Foreskin keratinocyte (primary cell): ENCODE measurements at places on chromosomes 5 and 9.

DNA sequence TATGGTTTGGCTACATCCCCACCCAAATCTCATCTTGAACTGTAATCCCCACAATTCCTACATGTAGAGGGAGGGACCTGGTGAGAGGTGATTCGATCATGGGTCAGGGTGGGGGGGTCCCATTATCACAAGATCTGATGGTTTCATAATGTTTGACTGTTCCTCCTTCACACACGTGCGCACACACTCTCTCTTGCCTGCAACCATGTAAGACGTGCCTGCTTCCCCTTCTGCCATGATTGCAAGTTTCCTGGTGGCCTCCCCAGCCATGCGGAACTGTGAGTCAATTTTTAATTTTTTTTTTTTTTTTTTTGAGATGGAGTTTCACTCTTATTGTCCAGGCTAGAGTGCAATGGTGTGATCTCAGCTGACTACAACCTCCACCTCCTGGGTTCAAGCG lies 27.0 kb downstream of the FAM169A start:
- no peak for DNase-seq

- DNase-seq, result no peak
These were observed 16.2 kb downstream of the MTREX start for GRCh38 chr5:55324006-55324405.

DNA sequence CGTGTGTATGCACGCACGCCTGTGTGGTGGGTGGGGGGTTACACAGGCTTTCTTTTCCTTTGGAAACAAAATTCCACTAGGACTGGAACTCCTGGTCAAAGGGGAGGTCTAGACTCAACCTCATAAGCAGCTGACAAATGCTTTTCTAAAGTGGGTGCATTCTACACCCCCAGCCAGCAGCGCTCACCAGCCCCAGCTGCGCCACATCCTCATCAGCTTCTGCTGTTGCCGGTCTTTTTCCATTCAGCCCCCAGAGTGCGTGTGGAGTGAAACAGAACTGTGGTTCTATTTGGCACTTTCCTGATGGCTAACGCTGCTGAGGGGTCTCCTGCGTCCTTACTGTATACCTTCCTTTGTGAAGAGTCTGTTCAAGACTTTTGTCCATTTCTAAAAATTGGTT lies 77.6 kb upstream of the SARDH start:
- DNase-seq, result no peak

DNA sequence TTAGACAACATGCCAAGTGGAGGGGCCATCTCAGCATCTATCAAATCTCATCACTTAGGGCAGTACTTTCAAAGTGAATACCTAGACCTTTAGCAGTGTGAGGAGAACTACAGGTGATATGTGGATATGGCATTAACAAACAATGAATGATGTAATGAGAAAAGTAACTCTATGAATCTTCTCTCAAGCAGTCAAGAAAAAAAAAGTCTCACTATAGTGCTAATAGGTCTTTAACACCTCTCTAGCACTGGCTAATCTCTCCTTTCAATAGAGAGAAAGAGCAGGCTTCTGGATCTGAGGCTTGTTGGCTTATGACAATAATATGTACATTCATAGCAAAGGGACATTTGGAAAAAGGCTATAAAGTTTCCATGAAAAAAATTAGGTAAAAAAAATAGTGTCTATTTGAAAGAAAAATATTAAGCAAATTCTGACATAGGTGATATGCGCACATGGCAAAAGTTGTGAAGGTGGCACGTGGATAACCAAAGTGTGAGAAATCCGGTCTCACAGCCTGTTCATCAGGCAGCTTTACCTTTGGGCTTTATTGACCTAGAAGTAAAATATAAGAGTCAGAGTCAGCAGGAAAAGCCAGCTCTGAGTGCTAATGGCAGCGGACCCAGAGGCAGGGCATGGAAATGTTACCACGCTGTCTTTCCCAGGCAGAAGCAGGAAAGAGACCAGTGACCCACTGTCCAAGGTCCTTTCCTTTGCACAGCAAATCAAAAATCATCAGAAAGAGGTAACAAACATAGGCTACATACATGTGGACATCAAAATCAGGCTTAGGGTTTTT lies 203.4 kb downstream of the EFNA5 start:
- DNase-seq, result no peak

GRCh38 chr9:16052757-16053530 lies 500.1 kb downstream of the CCDC171 start:
- DNase-seq, result no peak

- DNase-seq, result no peak
These were observed 84.2 kb downstream of the MLLT3 start for GRCh38 chr9:20538092-20538491.

GRCh38 chr5:130066644-130067043 lies 162.4 kb downstream of the CHSY3 start:
- no peak for DNase-seq

GRCh38 chr5:6342689-6343315 lies 35.5 kb downstream of the MED10 start:
- DNase-seq, result no peak

DNA sequence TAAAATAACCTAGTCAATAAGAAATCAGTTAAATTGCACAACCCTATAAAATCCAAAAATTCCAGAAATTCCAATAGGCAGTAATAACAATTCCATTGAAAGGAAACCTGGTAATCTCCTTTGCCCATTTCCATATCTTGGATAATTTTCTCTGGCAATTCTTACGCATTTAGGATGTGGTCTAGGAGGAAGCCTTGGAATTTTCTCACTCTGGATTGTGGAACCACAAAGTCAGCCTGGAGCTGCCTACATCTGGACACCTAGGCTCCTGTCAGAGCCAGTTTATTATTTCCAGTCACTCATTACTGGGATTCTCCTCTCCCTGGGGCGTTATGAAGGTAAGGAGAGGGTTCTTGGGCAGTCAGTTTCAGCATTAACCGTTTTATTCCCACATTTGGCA lies 40.3 kb upstream of the GNE start:
- peak; percentile 79 for DNase-seq

DNA sequence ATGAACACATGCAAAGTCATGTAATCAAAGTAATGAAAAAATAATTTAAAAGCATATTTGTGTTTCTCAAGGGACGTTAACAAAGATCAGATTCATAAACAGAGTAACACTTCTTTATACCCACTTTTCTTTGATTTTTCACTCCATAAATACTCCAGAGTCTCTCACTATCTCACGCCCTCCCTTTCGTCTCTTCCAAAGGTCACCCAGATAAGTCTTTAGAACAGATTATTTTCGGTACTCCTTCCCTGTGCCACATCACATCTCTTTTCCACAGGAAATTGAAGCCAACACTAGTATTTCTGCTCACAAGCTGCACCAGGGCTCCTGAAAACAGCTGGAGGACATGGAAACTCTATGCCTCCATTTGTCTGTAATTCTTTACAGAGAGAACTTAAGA lies 15.4 kb upstream of the ALDOB start:
- no peak for DNase-seq

GRCh38 chr9:118984607-118985006 lies 384.6 kb downstream of the BRINP1 start:
- DNase-seq, result no peak

DNA sequence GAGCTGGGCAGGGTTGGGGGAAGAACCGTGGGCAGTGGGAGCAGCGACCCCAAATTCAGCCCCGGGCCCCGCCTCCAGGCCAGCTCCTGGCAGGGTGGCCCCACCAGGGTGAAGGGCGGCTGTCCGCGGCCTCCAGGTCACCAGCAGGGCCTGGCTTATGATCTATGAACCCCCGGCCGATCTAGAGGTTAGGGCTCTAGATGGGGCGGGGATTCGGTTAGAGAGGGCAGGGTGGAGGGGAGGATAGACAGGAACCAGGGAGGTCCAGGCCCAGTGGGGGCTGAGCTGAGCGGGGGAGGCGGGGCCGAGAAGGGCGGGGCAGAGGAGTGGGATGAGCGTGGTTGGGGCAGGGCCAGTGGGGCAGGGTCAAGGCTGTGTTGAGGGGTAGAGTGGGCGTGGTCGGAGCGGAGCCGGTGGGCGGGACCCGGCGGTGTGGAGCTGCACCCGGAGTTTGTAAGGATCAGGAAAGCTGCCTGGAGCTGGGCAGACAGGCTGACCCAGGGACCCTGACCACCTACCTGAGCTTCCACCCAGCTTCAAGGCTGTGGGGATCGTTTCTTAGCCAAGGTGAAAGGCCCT lies 29.3 kb upstream of the OBP2B start:
- no peak for DNase-seq

GRCh38 chr5:117559005-117559844 lies 984.6 kb upstream of the SEMA6A start:
- no peak for DNase-seq

GRCh38 chr9:134216961-134217360 lies 52.6 kb upstream of the RNU6ATAC start:
- DNase-seq, result no peak

DNA sequence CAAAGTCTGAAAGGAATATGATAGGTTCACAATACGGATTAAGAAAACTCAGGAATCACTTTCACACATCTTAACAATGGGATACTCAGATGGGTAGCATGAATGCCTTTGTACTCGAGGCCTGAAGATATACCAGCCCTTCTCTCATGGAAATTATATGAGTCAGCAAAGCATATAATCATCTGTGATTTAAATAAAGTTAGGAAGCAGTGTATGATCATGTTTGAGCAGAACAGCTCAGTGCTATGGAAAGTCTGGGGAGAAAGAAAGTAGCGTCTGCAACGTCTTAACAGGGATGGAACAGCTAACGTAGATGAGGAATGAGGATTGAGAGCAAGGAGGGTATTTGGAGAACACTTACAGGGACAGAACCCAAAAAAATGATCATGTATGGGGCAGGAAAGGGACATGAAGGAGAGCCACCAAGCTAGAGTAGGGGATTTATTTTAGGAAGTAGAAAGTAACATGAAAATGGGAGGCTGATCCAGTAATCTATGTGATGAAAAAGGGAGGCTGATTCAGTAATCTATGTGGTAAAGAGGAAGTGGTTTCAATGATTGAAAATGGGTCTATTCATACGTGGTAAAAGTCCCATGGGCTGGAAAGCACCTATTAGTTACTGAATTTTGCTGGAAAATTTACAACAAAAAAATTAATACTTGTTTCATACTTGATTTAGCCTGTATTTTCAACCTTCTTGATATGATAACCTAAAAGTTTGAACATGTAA lies 85.9 kb downstream of the GNA14 start:
- DNase-seq, result no peak

GRCh38 chr9:128393970-128394369 lies 22.8 kb downstream of the URM1 start:
- DNase-seq, result no peak

GRCh38 chr5:107361945-107362344 lies 308.8 kb downstream of the EFNA5 start:
- DNase-seq, result no peak

- peak; percentile 36 for DNase-seq
These were observed 36.7 kb upstream of the HMHB1 start for GRCh38 chr5:143775258-143775657.

- no peak for DNase-seq
These were observed 397.6 kb downstream of the SEMA5A start for GRCh38 chr5:9148242-9148641.

DNA sequence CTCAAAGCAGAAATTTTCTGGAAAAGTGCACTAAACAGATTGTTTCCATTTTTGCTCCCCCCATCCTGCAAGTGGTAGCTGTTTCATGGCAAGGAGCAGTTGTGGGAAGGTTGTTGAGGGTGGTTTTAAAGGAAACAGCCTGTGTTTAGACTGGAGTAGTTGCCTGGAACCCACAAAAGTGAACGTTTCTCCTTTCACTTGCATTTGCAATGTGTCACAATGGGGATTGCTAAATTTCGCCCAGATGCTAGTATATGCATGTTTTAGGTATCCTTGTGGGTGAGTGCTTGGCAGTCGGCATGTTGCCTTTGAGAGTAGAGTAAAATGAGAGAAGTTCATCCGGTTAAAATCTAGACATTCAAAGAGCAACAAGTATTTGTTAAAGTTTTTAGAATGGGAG lies 1099.9 kb upstream of the DMAC1 start:
- no peak for DNase-seq

DNA sequence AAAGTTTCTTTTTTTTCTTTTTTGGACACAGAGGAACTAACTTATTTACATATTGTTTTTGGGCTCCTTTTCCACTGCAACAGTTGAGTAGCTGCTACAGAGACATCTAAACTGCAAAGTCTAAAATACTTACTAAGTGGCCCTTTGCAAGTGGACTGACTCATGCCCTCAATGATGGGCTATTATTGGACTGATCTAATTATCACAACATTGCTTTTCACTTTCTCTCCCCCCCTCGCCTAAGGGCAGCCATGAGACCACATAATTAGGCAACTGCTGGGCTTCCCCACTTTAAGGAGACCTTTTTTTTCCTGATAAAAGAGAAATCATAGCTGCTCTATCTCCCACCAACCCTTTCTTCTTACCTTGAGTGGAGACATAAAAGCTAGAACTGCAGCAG lies 47.0 kb downstream of the PLK2 start:
- no peak for DNase-seq

DNA sequence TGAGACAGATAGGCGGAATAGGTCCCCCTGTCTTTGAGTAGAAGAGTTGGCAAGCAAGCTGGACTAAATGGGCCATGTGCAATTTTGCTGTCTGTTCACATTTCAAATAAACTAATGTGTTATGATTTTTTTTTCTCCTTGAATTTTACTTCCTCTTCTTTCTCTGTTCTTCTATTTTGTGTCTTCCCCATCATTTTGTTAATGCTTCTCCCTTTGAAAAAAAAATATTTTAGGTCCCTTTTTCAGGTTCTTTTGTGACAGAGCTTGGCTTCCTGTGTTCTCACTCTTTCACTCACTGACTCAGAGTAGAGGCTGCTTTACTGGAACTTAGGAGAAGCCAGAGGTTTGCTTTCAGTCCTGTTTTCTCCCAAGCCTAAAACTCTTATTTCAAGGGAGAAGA lies 48.1 kb downstream of the PTCD2 start:
- no peak for DNase-seq

DNA sequence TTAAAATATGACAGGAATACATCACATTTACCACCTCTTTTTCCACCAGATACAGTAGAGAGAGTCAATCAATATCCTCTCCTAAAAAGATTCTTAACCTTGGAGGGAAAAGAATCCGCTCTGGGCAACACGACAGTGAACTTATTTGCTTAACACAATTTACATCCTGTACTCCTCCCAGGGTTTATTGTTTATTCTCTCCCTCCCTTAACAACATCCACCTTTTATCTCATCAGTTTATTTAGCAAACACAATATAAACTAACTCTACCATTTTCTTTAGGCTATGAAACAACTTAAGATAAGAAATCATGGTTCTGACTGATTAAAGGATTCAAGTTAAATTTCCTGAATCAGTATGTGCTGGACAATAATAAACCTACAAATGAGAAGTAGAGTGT lies 50.9 kb downstream of the CERT1 start:
- no peak for DNase-seq

- DNase-seq, result no peak
These were observed 215.8 kb downstream of the LRRC70 start for GRCh38 chr5:62794456-62794855.
